Stimulated activated CD4-positive, alpha-beta T cell treated with anti-CD3 and anti-CD28 coated beads, Interleukin-2, amount 100 ng/mL, for 24 hours (primary cell): ENCODE measurements at places on chromosomes 1 and 21.
A peak's percentile ranks its signal among the peaks of the same experiment; 100 is the strongest.

DNA sequence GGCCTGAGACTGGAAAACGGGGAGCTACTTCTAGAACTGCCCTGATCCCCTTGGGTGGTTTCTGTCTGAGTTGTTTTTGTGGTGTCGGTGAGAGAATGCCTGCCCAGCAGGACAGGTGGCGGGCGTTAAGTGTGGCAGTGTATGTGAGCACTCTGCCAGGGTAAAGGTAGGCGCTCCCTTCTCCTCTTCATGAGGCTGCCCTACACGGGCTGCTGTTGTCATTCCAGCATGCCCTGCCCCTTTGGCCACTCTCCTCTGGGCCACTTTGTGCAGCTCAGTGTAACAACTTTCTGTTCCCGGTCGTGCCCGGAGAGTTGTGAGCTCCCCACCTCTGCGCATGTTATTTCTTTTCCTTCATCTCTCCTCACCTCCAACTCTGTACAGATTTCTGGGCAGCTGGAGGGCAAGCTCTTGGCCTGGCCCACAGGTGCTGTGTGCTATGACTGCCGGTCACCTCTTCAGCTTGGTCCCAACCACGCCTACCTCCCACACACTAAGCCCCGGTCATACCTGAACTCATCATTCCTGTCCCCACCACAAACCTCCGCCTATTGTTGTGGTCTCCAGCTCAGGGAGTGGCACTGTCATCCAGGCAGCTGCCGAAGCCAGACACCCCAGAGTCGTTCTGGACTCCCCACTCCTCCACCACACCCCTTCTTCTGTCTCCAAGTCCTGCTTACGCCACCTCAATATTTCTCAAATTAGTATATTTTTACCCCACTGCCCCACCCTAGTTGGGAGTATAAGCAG is 69.0 kb downstream of the GADD45A start:
- DNase-seq, result peak; percentile 17

DNA sequence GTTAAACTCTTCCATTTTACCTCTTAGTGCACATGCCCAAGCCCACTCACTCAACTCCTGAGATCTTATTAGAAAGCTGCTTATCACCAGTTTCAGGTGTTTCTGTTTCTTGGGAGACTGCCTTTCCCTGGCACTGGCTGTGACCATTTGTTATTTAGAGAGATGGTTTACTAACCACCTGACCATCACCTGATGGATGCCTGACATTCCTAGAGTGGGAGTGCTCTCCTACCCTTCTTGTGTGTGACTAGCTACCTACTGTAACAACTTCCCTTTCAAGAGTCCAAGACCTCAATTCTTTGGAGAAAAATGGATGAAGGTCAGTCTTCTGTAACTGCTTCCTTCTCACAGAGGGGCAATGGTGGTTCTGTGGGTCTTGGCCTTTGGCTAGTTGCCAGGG is 755.2 kb upstream of the ADAMTS5 start:
- no peak for DNase-seq

DNA sequence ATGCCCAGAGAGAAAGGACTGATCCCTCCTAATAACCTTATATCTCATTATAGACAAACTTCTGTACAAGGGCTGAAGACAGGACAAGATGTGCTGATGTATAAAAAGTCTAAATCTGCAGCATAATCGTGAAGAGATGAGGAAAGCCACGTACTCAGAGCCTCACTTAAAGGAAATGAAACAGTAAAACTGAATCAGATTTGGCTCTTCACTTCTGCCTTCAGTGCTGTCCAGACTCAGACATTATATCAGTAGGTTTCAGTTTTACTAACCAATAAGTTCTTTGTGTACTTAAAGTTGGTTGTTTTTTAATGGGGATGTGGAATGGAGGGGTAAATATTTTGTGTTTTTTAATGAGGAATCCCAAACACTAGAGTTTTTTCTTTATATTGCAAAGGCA is 45.3 kb upstream of the RGS1 start:
- DNase-seq, result no peak

DNA sequence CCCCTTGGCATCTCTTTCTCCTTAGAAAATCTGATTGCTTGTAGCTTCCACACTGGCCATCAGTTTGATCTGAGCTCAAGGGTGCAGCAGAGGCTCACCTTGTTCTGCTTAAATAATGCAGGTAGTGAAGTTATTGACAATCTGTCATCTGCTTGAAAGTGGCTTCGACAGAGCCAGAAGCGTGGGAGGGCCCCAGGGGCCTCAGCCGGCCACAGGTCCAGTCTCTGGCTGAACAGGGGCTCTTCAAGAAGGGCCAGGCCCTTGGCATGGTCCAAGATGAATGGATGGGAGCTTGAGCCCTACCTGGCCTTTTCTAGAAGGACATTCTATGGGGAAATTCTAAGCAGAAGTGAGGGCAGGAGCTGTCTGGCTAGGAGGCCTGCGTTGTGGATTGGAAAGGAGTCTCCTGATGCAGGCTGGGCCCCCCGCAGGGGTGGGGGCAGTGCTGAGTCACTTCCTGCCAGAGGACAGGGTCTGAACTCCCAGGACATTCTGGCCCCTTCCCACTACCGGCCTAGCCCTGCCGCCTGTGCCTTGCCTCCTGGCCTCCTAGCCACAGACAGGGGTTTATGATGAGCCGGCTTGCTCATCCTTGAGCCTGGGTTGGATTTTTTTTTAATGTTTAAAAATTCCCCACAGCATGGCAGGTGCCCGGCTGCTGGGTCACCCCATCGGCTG is 162.3 kb upstream of the VAMP3 start:
- no peak for DNase-seq

GRCh38 chr1:97567000-97567749 is 353.7 kb downstream of the DPYD start:
- DNase-seq, result no peak

GRCh38 chr1:57248830-57249229 is 175.0 kb downstream of the DAB1 start:
- DNase-seq, result no peak

DNA sequence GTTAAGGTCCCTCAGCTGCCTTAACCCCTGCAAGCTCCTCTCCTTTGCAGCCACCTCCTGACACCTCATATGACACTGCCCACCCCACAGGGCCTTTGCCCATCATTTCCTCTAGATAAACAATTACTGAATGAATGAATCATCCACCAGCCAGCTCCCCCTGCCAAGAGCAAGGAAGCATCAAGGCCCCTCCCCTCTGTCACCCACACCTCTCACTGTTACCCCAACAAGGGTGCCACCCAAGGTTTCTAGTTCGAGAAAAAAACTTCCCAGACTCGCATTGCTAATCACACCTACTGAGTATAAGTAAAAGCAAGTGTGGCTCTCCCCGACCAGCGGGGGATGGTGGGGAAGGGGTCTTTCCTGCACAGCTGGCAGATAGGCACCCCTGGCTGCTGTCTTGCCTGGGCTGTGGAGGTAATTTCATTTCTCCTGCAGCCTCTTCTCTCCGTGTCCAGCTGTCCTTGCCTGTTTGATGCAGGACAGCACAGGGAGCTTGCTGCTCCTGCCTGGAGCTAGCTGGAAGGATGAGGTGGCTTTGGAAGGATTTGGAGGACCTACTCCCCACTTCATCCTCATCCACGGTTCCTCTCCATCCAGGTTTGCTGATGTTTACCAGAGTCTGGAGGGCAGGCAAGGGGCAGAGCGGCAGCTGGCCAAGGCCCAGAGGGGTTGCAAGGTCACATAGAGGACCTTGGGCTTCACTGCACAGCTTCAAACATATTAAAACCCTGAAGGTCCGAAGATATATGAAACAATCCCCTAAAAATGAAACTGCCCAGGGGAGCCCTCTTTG is 33.1 kb upstream of the LBR start:
- peak; percentile 76 for DNase-seq

DNA sequence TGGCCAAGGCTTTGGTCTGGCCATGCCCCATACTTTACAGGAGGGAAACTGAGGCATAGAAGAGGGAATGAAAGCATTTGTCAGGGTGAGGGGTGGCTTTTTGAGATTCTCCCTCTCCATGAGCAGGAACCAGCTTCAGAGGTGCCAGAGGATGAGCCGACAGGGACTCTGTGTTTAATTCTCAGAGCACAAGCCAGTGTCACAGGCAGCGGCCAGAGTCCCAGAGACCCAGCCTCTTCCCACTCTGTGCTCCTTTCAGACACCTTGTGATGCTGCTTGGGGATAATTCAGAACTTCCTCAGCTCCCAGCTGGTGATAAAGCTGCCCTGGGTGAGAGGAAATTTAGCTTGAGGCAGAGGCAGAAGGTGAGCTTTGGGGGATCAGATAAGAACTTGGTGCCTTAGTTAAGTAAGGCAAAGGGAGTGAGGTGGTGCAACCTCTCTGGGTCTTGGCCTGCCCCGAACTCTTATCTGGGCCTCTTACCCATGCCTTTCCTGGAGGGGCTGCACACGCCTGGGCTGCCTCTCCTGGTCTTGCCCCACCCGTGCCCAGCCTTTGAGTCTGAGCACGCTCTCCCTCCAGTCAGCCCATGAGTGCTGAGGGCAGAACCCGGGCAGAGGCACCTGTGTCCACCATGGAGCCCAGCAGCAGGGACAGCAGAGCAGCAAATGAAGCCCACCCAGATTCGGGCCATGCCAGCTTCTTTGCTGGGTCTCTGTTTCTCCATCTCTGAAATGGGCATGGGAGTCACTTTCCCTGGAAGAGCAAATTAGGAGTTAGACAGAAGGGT is 175.6 kb upstream of the C1orf174 start:
- no peak for DNase-seq

DNA sequence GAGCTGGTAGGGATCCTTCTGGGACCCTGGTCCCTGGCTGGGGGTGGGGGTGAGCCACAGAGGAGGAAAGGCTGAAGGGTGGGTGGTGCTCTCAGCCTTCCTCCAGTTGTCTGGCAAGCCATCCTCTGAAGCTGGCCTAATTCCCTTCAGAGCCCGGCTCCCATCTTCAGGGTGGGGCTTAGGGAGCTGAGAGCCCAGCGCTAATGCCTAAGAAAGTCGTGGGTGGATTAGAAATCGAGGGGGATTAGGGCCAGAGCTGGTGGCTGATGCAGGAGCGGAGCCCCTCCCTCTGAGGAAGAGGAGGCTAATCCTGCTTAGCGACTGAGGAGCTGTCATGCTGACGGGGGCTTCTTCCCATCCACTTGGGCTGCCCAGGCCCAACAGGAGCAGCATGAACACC is 30.8 kb upstream of the DMBX1 start:
- DNase-seq, result no peak

GRCh38 chr1:221774054-221774842 is 32.4 kb upstream of the DUSP10 start:
- DNase-seq, result no peak

- no peak for DNase-seq
Observed at GRCh38 chr1:168134642-168135041, 2.1 kb downstream of the GPR161 start.

- DNase-seq, result no peak
Observed at GRCh38 chr21:46567348-46567747, 37.5 kb downstream of the S100B start.

GRCh38 chr1:247360116-247360898 is 28.6 kb upstream of the ZNF496 start:
- DNase-seq, result no peak

DNA sequence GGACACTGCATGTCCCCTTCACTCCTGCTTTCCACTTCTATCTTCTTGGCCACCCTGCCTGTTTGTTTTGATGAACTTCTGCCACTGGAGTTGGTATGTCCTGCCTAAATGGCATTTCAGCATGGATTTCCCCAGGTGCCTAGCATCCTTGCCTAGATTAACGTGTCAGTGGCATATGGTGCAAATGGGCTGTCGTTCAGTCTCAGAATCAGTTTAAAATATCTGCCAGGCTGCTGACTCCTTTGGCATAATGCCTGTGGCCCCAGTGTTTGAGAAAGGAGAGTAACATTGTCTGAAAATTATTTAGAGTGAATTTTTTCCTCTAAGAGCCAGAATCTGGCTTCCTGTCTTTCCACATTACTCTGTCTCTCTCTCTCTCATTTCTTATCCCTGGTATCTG is 64.9 kb upstream of the BARHL2 start:
- no peak for DNase-seq

- no peak for DNase-seq
Observed at GRCh38 chr1:24410750-24411149, 2.8 kb downstream of the STPG1 start.

- DNase-seq, result no peak
Observed at GRCh38 chr1:45325851-45326506, 716 bp upstream of the HPDL start.

GRCh38 chr1:184380468-184380867 is 6.4 kb upstream of the C1orf21 start:
- no peak for DNase-seq

GRCh38 chr1:2528966-2529783 is 888 bp downstream of the HES5 start:
- peak; percentile 59 for DNase-seq

GRCh38 chr1:232273011-232273410 is 356.9 kb downstream of the SIPA1L2 start:
- DNase-seq, result no peak

- no peak for DNase-seq
Observed at GRCh38 chr1:115764541-115764940, 4.0 kb downstream of the CASQ2 start.

DNA sequence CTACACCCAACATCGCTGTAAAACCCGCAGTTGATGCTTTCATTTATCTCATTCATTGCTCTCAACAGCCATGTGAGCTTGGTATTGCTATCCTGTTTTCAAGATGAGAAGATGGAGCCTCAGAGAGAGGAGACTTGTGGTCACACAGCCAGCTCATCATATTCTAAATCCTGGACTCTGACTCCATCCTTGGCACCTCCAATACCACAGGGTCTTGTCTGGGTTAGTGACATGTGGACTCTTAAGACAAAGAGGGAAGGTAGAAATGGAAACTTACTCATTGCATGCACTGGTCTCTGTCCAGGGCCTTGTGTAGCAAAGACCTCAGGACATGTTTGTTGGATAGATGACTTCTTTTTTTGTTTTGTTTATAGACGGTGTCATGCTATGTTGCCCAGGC is 7.0 kb upstream of the RNF19B start:
- no peak for DNase-seq

DNA sequence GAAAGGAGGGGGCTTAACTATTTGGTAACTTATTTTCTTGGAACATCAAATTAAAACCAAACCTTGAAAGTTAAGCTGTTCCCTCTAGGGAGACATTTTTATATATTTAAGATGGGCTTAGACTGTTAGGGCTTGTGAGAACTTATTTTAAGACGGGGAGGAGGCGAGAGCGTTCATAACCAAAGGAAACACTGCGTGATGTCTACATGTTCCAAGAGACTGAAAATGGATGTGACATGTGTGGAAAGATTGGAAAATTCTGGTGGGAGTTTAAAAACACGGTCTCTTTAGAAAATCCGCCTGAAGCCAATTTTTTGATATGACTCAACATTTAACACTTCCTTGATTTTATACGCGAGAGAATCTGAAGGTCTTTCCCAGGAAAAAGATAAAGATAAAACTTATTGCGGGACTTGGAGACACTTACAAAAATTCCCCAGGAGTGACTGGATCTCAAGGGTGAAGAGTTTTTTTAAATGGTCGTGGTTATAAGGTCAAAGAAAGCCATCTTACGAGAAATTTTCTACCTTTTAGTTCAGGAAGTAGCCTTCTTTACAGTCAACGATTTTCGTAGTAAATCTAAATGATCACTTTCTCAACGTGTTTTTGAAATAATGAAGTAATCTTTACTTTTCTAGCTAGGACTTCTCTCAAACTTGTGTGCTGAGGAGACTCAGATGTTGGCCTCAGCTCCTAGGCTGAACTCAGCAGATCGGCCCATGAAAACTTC is 828 bp downstream of the PNRC2 start:
- DNase-seq, result no peak

GRCh38 chr1:152049291-152050083 is 12.7 kb upstream of the S100A11 start:
- DNase-seq, result no peak
